ENCODE measurements at places on chromosomes 3 and 15.

DNA sequence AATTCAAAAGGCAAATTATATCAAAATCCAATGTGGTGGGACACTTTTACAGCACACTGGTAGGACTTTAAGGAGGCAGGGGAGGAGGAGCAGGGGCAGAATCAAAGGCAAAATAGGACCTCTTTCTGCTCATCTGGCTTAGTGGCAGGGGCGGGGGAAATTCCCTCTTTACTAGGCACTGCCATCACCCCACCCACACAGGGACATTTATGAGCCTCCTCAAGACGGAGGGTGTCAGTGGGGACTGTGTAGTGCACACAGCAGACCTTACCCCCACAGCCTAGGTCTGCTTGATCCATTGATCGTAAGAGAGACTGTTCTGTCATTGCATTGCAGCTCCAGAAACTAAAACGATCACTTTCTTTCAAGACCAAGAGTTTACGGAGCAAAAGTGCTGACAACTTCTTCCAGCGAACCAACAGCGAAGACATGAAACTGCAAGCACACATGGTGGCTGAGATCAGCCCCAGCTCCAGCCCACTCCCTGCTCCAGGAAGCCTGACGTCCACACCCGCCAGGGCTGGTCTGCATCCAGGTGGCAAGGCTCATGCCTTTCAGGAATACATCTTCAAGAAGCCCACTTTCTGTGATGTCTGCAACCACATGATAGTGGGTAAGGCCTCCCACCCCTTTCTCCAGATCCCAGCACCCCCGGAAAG, 62.9 kb downstream of the STAC start:
- DNase-seq: no peak

GRCh38 chr15:77636209-77636608, 3.5 kb upstream of the LINGO1 start:
- DNase-seq: no peak

DNA sequence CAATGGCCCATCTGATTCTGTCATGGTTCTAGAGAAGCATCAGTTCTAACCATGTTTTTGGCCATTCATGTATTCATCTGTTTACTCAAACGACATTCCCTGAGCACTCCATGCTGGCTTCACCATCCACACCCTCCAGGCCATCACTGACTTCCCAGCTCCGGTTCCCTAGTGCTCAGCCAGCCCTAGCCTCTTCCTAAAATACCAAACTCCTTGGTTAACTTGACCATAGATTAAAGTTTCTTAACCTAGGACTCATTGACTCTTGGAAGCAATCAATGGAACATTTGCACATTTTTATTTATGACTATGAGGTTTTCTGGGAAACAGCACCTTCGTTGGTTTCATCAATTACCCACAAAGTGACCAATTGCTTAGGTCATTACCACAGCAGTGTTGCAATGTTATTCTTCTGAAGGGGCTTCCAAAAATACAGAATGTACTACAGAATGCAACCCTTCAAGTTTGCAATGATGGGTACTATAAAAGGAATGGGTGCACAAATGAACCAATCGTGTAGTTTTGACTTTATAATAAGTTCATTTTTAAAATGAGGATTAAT, 27.2 kb upstream of the SLC25A36 start:
- no peak for DNase-seq

DNA sequence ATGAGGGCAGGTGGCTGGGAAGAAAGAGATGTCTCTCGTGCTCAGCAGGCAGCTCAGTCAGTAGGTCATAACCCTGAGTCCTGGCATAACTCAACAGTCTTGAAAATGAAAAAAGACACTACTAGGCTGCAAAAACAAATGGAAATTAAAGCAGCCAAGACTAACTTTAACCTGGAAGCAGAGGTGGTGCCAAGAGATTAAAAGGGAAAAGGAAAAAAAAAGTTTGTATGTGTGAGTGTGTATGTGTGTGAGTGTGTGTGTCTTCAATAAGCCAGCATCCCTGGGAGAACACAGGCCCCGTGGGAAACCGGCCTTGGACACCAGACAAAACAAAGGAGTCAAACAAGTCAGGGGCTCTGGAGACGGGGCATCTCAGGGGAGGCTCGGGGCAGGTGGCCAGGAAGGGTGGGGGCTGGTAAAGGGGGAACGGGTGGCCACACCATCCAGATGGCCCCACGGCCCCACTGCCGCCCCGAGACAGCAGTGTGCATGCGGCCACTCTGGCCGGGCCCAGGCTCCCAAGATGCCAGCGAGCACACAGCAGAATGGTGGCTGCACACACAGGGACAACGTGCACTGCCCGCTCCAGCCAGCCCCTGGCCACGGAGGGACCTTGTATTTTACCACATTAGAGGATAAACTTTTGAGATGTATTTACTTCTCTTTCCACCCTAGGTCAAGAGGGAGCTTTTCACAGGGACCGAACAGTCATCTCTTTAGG, 23.8 kb downstream of the CYFIP1 start:
- no peak for DNase-seq

DNA sequence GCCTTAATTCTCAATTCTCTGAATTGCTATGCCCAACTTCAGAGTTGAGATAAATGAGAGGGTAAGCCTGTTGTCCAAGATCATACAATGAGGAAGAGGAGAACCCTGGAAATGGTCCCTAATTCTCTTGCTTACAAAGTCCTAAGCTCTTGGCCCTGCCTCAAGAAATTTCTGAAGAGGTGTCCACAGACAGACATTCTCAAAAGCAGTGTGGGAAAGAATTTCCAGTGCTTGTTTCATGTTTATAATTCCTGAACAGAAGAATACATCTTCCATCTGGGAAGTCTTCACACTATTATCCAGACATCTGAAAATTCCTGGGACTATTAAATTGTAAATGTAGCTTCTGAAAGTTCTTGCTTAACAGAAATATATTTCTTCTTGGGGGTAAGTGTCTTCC, 166.8 kb upstream of the LRTM1 start:
- no peak for DNase-seq

DNA sequence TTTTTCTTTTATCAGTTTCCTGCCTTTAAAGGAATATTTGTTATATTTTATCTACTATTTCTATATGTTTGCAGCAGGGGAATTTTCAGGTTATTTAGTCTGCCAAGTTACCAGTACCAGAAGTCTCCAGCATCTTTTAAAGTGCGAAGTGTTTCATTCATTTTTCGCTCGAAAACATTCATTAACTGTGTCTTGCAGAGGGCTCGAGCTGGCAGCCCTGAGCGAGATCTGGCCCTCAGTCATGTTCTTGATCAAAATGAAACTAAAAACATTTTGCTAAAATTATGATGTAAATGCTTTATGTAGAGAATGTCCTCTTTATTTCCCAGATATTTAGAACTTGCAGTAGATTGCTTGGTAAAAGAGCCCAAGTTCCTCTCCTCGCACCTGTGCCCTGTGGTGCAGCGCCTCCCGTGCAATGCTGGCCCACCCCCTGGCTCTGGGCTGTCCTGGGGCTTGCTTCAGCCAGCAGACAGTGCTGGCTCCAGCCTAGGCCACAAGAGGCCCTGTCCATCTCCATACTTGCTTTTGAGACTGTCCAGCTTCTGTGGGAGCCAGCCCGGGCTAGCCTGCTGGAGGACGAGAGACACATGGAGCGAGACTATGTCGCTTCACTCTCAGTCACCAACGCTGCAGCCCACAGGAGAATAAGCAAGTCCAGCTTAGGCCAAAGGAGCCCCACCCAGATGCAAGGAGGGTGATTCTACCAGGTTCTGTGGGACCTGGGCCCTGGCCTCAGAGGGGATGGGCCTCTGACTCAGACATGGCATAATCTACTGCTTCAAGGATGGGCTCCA, 71.9 kb upstream of the PRR23E start:
- DNase-seq: no peak

DNA sequence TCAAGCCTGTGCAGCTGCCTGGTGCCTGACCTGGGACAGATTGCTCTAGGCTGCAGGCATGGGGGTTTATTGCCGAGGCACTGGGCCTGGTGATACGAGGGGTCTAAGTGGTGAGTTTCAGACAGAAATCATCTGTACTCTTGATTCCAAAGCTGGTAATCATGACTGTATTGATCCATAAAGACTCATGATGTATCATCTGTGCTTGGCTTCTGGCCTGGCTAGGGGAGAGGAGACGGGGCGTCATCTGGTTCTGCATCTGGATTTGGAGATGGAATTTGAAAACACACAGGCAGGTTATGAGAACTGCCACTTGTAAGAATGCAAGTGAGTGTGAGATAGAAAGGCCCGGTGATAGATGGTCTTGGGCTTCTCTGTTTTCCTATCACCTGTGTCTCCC, 337.4 kb upstream of the C2CD4B start:
- DNase-seq: no peak

DNA sequence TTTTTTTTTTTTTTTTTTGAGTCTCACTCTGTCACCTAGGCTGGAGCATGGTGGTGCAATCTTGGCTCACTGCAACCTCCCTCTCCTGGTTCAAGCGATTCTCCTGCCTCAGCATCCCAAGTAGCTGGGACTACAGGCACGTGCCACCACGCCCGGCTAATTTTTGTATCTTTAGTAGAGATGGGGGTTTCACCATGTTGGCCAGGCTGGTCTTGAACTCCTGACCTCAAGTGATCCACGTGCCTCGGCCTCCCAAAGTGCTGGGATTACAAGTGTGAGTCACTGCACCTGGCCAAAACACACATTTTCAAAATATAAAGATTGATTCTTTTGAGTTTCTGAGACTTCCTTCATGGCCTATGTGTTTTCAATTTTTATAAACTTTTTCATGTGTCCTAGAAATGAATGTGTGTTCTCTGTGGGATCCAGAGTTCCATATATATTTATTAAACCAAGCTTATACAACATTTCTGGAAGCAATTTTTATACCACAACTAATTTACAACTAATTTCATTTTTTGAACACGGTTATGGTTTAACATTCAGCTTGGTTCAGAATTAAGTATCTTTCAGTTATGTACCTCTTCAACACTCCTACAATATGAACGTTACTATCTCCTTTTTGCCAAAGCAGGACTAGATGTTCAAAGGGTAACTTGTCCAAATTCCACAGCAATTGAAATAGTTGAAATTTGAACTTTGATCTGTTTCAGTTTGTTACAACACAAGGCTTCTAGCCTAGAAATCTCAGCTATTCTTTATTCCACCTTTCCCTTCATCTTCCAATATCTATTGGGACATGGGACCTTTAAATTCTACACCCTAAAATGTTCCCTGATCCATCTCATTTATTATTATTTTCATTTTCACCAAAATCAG, 1.5 kb downstream of the ACAD11 start:
- no peak for DNase-seq

DNA sequence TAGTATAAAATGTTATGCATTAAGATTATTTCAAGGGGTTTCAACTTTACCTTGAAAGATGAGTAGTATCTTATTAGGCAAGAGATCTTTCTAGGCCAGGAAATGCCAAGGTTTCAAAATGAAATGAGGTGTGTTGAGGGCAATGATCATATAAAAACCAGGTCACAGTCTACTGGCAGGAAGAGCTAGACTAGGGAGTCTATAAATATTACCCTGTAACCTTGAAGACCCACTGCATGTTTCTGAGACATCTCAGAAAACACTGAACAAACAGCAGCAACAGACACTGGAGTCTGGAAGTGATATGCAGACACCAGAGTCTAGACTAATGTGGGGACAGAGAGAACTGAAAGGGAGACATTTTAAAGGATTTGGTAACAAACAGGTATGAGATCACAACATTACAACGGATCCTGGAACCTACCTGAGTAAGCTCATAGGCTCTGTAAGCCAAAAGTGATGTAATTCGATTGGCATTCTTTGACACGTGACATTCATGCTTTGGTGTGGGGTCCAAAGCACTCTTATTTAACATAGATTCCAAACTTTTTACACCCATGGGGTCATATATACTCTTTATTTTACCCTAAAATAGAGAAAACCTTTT, 15.0 kb downstream of the TASOR start:
- no peak for DNase-seq

DNA sequence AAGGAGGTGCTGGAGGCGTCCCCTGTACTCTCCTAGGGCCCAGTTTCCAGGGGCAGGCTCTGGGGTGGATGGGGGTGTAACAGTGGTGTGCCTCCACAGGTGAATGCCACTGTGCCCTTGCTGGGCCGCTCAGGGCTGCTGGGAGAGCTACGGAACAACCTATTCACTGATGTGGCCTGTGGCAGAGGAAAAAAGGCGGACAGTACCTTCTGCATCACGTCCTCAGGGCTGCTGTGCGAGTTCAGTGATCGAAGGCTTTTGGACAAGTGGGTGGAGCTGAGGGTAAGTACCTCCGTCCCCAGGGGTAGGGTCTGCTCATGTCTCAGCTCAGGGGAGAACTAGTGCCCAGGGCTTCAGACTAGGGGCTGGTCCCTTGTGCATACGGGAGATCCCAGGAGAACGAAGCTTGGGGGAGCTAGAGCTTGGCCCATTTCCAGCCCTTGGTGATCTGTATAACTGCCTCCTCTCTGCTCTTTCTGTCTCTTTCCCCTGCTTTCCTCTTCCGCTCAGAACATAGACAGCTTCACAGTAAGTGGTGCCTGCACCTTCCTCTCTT, 15.0 kb upstream of the JMJD7 start:
- no peak for DNase-seq

DNA sequence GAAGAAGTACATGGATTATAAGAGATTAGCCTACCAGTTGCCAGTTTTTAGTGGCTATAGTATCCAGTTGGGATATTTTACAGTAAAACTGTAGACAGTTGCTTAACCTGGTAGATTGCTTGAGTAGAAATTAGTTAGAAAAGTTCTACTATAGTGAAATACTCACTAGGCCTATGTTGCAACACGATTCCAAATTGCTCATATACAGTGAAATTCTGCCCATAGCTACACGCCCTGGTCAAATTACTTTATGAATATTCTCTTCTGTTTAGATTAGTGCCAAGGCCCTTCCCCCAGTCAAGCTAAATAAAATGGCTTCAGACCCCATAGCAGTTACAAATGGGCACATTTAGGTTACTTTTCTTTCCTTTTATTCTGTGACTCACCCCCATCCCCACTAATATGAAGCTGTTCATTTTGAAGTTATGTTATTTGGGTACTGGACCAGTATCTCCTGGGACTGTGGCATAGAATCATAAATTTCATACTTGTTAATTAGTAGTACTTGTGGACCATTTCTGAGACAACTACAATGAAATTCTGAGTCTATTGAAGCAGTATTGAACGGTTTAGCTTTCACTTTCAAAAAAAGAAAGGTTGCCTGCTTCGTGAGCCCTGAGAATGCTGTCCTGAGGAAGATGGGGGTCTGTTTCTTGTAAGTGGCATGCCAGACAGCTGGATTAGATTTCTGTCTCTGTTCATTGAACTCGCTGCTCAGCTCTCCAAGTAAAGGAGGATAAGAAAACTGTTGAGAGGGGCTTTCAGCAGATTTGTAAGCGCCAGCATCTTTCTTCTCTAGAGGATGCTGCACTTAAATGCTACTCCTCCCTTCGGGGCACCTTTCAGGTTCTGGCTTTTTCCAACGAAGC, 65.8 kb upstream of the CFAP20DC start:
- DNase-seq: no peak

Measured in stimulated activated CD8-positive, alpha-beta memory T cell treated with anti-CD3 and anti-CD28 coated beads, Interleukin-4, amount 100 ng/mL, for 4 hours (primary cell).